SK-N-MC (cell line): ENCODE measurements at places on chromosomes 7 and 10.

- no peak for DNase-seq
Observed at GRCh38 chr10:88457660-88458059, 125.5 kb downstream of the RNLS start.

DNA sequence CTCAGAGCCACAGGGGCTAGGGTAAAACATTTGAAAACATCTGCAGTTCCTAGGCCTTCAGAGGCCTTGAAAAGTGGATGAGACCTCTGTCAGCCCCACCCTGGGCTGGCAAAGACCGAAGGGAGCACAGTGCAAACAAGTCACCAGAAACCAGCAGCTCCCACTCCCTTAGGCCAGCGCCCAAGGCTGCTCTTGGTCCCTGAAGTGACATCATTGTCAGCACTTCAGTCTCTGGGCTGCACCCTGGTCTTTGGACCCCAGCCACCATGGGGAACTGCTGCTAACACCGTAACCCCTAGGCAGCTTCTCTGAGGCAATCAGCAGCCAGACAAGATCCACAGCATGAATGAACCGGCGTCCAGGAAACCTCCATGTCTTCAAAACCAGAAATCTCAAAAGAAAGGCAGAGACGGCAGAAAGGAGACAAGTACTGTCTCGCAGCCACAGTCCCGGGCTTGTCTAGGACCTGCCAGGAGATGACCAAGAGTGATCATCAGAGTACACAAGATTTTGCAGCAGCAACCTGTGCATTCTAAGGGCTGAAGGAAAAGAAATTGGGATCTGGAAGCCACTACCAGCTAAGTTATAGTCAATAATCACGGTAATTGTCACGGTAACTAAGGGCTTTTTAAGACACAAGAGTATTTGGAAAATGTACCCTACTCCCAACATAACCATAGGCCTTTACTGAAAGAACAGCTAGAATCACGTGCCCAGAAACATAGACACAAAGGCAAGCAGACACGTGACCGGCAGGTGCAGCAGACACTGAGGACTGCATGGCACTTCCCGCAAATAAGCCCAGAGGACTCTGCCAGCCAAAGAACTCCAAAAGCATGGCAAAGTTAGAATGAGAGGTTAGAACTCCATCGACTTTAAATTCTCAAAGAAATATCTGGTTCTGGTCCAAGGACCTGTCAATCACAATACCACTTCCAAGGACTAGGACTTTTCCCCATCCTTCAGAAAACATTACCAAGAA is 23.3 kb downstream of the CPXM2 start:
- DNase-seq: no peak

DNA sequence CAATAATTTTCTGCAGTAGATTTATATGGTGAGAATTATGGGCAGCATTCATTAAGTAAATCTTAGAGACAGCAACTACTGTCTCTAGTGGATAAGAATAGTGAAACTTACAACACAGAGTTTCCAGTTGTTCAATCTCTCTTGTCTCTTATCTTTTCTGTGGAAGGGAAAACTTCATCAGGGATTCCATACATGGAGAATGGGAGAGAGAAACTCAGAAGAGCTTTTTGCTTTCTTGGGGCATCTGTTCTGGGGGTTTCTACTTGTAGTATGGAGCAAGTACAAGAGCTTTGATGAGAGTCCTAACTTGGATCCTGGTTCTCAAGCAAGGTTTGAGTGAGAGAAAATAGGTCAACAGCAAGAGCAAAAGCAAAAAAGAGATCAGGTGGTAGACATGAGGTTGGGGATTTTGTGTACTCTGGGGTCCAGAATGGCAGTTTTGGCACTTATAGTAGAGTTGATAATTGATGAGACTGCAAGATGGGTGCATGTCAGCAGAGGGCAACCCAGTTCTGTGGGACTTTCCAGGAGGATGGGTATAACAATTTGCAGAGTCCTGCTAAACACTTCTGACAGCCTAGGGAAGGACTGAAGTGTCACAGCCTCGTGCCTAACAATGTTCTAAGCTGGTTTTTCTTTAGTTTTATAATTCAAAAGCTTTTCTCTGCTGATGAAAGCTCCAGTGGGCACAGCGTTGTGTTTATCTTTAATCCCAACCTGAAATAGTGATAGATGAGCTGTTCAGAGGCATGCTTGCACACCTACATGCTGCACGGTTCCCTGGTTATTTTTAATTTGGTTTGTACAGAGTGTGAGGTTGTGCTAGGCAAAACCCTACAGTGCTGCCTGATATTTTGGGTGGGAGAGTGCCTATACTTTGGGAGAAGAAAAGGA is 32.0 kb upstream of the STRIP2 start:
- DNase-seq: no peak

DNA sequence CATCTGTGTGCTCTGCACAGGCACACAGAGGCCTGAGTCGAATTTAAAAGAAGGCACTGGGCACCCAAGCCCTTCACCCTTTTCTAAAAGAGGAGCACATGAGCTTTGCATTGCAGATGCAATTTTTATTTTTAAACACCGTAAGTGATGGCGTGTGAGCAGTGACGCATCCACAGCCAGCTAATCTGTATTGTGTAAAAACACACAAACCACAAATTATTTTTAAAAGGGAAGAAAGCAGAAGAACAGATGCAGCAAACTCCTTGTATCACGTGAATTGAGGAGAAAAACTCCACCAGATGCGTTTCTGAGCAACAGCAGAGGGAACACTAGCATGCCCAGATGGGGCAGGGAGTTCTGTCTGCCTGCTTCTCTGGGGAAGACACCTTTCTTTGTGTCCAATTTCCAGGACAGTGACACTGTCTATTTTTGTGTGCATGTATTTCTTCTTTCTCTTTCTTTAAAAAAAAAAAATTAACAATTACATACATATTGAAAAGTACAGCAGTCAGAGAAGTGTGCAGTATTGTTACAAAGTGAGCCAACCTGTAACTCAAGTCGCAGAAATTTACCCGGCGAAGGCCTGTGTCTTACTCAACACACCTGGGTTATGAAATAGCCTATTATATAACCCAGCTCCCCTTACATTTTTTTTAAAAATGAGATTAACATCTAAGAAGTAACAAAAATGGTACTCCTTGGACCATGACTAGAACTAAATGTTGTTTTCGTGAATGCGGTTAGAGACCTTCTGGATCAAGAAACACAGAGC is 39.2 kb downstream of the EEPD1 start:
- no peak for DNase-seq

DNA sequence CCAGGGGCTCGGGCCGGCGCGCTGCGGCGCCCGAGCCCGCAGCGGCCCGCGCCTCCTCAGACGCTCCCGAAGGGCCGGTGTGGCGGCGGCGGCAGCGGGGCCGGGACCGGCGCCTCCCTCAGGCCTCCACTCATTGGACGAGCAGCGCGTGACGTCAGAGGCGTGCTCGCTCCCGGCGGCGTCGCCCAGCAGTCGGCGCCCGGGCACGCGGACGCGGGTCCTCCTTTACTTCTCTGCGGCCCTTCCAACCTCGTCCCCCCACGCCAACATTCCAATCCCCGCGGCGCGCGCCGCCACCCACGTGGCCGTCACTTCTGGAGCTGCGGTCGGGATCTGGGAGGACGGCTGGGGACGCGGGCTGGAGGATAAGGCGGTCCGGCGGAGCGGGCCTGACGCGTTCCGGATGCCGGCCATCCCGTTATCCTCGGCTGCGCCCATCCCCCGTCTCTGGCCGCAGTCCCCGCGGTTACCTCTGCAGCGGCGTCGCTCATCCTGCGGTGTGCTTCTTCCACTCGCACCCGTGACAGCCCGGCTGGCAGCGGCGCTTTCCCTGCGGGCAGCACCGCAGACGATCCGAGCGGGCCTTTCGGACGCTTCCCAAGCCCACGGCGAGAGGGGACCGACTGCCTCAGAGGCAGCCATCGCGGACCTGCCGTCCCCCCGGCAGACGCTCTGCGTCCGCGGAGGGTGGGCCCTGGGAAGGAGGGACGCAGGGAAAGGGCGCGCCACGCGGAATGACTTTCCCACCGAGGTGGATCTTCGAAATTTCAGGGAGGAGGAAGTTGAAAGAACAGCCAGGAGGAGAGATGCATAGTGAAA is at the start of gene PDZD8:
TSS of gene PDZD8 (minus strand) at position 81 of the 819 bp plus-strand sequence. CDS start 213 bp downstream, outside the sequence.
- DNase-seq: no peak

DNA sequence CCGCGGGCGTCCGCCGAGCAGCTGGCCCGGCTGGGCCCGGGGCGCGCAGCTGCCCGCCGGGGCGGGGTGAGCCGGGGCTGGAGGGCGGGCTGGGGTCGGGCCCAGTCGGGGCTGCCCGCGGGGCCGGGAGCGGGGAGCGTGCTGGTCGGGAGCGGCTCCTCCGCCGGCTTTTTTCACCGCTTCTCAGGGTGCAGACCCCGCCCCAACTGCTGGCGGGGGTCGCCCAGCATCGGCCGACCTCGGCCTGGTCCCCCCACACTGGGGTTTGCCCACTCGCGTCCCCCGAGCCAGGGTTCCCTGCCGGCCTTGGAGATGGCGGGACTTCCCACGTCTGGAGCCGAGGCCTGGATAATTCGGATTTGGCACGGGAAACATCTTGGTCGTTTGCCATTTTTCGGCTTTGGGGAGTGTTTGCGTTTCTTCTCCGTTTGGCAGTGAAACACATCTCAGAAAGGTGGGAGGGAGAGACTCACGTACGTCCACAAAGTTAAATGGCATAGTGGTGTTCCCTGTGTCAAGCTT is 432 bp downstream of the TMEM248 start:
- DNase-seq: no peak
